ENCODE measurements at places on chromosomes 12 and 14.

- DNase-seq, result no peak
These were observed 795 bp upstream of the ACOT2 start for GRCh38 chr14:73567951-73568885.

DNA sequence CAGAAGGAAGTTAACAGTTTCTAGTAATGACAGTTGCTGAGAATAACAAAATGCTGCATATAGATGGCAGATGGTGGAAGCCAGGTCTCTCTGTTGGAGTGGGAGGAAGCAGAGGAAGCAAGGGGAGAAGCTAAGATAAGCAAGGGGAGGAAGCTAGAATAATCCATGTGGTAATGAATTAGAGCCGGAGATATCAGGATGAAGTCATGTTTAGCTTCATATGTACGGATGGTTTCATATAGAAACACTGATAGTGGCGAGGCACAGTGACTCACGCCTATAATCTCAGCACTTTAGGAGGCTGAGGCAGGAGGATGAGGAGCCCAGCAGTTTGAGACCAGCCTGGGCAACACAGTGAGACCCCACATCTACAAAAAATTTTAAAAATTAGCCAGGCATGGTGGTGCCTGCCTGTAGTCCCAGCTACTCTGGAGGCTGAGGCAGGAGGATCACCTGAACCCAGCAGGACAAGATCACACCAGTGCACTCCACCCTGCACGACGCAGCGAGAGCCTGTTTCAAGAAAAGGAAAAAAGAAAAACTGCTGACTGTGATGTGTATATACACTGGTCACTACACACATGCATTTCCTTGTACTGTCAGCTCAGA lies 49.2 kb downstream of the ANAPC7 start:
- DNase-seq, result no peak

DNA sequence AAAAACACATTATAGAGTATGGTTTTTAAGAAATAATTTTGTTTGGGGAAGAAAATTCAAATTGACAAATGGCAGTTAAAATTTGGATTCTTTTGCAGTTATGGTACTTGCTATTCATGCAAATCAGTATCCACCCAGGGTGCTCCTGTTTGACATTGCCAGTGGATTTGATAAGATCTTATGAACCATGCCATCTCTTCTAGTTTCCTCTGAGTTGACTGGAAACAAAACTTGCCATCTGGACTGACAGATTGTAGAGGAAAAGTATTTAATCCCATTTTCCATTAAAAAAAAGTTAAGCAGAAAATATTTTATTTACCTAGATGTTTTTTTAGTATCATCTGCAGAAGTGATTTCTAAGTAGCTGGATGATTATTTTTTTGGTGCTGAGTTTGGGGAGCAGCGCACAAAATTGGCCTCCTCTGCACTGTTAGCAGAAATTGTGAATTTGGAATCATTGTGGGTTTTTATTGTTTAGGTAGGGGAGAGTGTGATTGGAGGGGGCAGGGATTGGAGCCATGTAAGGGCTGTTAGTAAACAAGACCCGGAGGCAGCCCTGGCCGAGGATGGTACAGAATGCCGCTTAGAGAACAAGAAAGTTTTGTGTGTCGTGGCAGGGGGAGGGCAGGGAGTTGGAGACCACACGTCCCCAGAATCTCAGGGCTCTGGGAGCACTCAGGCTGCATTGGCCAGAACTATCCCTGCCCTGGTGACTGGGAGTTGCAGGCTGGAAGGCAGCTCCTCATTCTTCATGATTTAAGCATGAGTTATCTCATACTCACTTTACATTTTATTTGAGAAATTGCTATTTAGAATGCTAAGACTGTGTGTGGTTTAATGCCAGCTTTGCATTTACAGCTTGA lies 56.6 kb downstream of the WDR20 start:
- no peak for DNase-seq

- DNase-seq, result no peak
These were observed 92.4 kb downstream of the PHLDA1 start for GRCh38 chr12:75939016-75939642.

GRCh38 chr12:65537978-65538377 lies 259.5 kb downstream of the MSRB3 start:
- no peak for DNase-seq

- no peak for DNase-seq
These were observed 84.6 kb downstream of the GARIN6 start for GRCh38 chr12:99732131-99732530.

GRCh38 chr12:57874166-57875108 lies 27.9 kb upstream of the CTDSP2 start:
- DNase-seq, result no peak

GRCh38 chr14:60859525-60859924 lies 121.4 kb downstream of the TRMT5 start:
- no peak for DNase-seq

- no peak for DNase-seq
These were observed 171.8 kb downstream of the FLRT2 start for GRCh38 chr14:85701763-85702162.

DNA sequence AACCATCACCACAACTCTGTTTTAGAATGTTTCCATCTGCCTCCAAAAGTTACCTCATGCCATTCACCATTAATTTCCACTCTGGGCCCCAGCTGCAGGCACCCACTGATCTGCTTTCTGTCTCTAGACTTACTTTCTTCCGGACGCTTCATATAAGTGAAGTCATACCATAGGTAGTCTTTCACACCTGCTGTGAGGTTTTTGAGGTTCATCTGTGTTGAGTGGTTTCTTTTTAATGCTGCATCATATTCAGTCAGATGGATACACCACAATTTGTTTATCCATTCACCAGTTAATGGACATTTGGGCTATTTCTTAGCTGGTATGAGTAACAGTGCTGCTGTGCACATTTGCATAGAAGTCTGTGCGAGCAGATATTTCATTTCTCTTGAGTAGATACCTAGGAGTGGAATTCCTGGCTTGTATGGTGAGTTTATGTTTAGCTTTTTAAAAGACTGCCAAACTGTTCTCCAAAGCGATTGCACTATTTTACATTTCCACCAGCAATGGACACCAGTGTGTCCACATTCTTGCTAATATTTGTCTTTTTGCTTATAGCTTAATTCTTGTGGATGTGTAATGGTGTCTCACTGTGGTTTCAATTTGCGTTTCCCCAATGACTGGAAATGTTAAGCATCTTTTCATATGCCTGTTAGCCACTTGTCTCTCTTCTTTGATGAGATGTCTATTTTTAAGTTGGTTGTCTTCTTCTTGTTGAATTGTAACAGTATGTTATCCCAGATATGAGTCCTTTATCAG lies 48.3 kb downstream of the ZFYVE21 start:
- no peak for DNase-seq

- DNase-seq, result no peak
These were observed 17.2 kb upstream of the ELK3 start for GRCh38 chr12:96177013-96177412.

DNA sequence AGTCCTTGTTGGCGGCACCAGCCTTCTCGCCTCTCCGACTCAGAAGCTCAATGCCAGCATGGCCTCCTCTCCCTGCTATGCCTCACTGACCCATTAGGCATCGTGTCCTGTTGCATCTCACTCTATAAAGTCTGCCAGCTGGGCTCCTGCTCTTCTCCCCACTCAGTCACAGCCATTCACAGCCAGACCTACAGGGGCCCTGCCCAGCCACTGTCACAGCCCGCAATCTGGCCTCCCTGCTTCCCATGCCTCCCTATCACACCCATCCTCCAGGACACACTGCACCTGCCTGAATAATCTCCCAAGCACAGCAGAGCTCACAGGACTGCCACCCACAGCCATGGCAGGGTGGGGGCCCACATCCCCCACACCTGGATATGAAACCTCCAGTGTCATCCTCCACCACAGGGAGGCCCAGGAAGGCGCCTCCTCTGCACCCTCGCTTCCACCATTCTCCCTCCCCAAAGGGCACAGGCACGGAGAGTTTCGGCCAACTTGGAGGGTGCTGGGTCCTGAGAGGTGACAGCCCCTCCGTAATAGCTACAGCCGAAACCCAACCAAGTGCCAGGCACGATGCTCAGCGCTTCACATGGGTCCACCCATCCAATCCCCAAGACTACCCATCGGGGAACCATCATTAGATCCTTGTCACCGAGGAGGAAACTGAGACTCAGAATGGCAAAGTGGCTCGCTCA lies 370.3 kb downstream of the BCL11B start:
- DNase-seq, result no peak

DNA sequence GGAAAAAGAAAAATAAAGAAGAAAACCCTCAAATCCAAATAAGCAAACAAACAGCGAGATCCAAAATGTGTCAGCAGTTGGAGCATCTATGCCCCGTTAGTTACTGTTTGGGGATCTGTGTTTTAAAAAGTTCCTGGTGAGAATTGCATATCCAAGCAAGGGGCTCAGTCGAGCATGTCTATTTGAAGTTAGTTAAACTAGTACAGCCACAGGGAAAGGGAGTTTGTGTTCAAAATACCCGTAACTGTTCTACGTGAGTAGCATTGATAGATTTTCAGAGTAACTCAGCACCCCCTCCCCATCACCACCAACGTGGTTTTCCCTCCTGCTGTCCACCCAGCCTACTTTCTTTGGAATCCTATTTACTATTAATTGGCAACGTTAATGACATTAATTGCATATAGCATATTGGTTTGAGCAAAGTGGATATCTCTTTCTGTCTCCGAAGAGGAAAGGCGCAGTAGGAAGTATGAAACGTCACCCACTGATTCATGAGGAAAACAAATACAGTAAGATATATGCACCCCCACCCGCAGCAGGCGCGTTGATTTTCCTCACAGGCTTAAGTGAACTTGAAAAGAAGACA lies 1.5 kb downstream of the NPAS3 start:
- DNase-seq, result no peak

- DNase-seq, result no peak
These were observed 2.2 kb downstream of the CYP27B1 start for GRCh38 chr12:57764662-57765002.

DNA sequence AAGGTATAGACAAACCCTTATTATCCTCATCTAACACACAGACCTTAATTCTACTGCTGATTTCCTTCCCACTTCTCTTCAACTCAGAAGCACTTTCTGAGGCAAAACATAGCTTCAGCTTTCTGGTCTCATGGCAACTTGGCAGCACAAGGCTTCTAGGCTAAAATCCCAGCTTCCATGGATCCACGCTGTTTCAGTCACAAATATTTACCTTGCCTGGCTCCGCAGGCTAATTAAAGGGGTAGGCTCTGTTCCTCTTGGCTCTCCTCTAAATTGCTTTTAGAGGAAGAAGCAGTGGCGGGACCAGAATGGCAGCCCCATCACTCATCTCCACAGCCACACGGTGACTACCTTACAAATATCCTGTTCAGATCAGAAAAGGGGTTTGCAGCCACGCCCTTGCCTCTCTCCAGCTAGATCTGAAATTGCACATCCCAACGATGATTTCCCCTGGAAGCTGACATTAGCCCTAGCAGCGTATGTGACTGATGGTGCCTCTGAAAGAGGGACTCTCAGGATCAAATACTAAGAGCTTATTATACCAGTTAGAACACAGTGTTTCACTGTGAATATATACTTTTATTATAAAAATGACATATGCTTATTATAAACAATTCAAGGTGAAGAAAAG lies 221.5 kb upstream of the NUDT4 start:
- DNase-seq, result no peak
